Omental fat pad (tissue), 4 donors: ENCODE measurements at places on chromosomes 1 and 21. TPM values are rescaled to one million over a fixed set of nuclear protein-coding genes. Genes with fewer than 3 reads are reported as not detected.

GRCh38 chr1:175185903-175186302 lies 6.7 kb downstream of the KIAA0040 start:
- no peak for DNase-seq

The RGS8 gene
- total RNA-seq = not detected

- no peak for DNase-seq
Measured at GRCh38 chr1:3508757-3509415, 54.4 kb downstream of the ARHGEF16 start.

The CACHD1 gene
- 24.0 TPM for total RNA-seq

The KIF26B gene
- total RNA-seq = 0.96 TPM

The PKP1 gene
- 5.0 TPM for total RNA-seq

GRCh38 chr1:116853680-116854402 lies 55.9 kb upstream of the PTGFRN start:
- no peak for DNase-seq

- no peak for DNase-seq
Measured at GRCh38 chr1:70498666-70499065, 87.6 kb downstream of the CTH start.

GRCh38 chr1:34787461-34788420 lies 5.1 kb upstream of the GJA4 start:
- no peak for DNase-seq
